Stimulated activated CD8-positive, alpha-beta memory T cell treated with anti-CD3 and anti-CD28 coated beads, Interleukin-4, amount 100 ng/mL, for 4 hours (primary cell): ENCODE measurements at places on chromosomes 6 and 20.

DNA sequence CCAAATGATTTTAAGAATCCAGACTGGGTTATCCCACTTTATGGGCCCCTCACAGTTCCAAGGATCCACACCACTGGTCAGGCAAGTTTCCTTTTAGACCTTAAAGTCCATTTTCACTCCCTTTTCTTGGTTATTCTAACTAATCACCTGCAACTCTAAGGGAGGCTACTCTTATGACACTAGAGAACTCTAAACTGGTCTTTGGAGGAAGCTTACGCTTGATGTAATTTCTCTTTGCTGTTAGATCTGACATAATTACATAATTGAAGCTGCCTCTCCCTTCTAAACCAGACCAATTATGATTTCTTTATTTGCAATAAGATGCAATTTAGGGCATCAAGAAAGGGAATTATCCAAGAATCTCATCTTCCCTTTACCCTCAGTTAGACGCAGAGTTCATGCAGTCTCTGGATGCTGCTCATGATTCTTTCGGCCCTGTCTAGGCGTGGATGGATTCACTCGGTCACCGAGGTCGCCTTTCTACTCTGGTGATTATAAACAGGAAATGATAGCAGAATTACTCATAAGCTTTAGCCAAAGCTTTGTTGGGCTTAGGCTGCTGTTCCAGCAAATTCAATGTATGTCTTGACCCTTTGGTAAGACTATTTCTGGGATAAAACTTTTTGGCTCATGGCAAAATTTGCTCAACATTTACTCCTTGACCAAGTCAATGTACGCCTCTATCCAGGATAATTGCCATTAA is 166.4 kb upstream of the PRND start:
- no peak for DNase-seq

GRCh38 chr6:5713519-5713918 is 293.2 kb downstream of the NRN1 start:
- DNase-seq: no peak

- no peak for DNase-seq
These were observed 52.6 kb upstream of the MAFB start for GRCh38 chr20:40741507-40742106.

DNA sequence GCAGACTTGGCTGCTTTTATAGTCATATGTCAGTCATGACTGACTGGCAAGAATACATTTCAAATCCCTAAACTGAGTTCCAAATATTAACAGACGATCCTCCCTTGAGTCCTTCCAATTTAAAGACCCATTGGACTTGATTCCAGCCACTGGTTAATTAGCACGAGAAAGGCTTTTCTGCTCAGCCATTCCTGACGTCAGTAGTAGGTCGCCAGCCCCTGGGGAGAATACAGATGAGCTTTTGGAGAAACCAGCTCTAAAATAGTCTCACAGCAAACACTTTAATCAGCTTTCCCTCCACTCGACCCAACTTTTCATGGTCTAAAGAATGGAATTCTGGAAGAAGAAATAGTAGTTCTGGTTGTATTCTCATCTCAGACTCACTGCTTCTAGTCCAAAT is 91.6 kb downstream of the SLC22A3 start:
- DNase-seq: no peak

DNA sequence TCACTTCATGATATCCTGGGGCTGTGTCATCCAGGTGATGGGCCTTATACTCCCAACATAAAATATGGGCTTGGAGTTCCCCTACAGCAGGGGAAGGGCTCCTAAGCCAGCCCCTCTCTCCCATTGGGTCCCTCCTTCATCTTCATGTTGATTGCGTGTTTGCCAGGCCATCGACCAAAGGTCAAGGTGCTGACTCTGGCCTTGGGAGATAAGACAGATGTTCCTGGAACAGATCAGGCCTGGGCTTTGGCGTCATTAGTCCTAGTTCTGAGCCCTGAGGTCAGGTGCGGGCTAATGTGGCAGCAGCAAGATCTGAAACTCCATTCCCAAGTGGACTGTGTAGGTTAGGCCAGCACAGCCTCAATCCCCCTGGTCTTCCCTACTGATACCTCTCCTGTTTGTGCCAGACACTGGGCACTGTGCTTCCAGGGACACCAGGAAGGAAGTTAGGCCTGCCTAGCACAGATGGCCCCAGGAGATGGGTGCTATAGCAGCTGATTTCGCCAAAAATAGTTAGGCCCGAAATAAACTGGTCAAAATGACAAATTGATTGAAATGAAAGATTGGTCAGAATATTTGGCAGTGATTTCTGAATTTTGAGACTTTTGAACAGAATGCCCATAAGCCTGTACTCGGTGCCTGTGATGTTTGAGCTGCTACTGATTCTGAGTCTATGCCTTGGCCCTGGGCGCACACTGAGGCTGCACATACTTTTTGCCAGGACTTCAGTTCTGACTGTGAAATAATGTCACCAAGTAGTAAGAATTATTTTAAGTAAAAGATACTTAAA is 28.8 kb downstream of the EPB41L1 start:
- DNase-seq: no peak

GRCh38 chr6:169829786-169830185 is 78.4 kb downstream of the ERMARD start:
- DNase-seq: no peak

GRCh38 chr6:115969207-115969929 is 91.3 kb downstream of the FRK start:
- DNase-seq: no peak

DNA sequence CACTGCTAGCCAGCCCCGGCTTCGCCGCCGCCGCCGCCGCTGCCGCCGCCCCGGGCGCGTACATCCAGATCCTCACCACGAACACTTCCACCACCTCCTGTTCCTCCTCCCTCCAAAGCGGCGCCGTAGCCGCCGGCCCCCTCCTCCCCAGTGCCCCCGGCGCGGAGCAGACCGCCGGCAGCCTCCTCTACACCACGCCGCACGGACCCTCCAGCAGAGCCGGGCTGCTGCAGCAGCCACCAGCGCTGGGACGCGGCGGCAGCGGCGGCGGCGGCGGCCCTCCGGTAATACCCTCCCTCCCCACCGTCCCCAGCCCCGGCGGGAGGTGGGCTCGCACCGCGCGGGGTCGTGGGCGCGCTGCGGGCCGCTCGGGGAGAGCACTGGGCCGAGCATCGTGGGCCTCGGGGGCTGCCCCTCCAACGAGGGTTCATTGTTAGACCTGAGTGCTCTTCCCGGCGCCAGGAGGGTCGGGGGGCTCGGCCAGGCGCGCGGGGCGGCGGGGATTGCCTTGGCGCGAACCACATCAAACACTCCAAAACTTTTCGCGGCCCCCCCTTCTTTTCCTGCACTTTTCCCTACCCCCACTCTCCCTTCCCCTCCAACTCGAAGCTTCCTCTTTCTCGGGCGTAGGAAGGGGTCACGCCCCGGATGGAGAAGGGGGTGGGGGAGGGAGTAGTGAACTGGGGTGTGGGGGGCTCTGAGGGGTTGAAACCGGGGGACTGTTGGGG is 827 bp downstream of the E2F3 start:
- no peak for DNase-seq

DNA sequence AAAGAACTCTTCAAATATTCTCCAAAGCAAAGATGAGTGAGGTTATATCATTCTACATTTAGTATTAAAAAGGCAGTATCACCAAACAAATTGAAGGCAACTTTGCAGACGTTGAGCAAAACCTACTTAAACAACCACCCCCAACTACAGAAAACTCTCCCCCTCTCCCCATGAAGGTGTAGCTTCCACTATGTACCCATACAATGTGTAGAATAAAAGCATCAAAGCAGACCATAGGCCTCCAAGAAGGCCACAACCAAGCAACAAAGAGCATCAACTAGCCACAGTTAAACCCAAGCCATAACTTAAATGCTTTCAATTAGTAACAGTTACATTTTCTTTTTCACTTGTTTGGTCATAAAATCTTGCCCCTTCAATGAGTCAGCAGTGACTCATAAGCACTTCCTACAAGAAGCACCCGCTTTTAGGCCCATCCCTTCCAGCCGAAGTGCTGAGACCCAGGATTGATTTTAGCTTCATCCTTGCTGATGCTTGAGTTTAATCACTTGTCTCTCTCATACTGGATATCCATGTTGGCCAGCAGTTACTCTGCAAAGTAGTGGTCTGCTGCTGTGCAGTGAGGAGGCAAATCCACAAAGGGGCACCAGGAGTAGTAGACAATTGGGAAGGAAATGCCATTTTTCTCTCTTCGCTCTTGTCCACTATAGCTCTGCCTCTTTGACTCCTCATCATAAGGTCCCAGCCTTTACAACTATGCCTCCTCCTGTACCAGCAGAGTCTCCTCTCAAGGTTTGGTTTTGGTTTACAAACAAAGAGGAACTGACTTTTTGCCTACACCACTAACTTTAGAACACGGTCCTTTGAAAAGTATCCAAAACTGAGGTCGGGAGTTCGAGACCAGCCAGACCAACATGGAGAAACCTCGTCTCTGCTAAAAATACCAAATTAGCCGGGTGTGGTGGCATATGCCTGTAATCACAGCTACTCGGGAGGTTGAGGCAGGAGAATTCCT is 8.4 kb upstream of the NUP153 start:
- no peak for DNase-seq

GRCh38 chr20:11832851-11833250 is 84.8 kb upstream of the BTBD3 start:
- no peak for DNase-seq

GRCh38 chr6:20891161-20891560 is 356.9 kb downstream of the CDKAL1 start:
- DNase-seq: no peak

GRCh38 chr20:63309261-63310071 is 16.5 kb downstream of the COL20A1 start:
- no peak for DNase-seq

- DNase-seq: no peak
These were observed 28.1 kb downstream of the SLC52A3 start for GRCh38 chr20:740162-740561.

DNA sequence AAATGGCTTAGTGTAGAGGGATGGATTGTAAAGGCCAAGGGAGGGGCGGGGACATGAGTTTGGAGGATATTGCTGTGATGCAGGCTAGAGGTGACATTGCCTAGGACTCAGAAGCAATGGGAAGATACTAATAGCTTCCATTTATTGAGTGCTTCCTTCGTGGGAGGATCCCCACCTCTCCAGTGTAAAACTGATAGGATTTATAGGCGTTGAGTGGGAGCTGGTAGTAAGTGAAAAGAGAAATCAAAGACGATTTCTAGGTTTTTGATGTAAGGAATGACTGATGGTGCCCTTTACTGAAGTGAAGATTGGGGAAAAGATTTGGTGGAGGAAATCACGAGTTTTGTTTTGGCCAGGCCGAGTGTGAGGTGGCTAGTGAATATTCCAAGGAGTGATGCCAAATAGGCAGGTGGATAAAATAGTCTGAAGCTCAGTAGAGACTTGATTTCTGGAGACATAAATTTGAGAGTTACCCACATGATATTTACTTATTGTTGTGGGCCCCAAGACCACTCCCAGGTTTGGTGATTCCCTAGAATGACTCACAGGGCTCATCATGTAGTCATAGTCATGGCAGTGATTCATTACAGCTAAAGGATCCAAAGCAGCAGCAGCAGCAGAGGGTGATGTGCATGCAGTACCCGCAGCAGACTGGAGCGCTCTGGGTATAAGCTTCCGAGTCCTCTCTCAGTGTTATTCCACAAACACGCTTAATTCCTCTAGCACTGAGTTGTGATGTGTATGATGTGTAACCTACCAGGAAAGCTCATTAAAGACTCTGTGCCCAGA is 10.2 kb downstream of the RPRD1B start:
- no peak for DNase-seq
